ENCODE measurements at places on chromosomes 3 and 15.

DNA sequence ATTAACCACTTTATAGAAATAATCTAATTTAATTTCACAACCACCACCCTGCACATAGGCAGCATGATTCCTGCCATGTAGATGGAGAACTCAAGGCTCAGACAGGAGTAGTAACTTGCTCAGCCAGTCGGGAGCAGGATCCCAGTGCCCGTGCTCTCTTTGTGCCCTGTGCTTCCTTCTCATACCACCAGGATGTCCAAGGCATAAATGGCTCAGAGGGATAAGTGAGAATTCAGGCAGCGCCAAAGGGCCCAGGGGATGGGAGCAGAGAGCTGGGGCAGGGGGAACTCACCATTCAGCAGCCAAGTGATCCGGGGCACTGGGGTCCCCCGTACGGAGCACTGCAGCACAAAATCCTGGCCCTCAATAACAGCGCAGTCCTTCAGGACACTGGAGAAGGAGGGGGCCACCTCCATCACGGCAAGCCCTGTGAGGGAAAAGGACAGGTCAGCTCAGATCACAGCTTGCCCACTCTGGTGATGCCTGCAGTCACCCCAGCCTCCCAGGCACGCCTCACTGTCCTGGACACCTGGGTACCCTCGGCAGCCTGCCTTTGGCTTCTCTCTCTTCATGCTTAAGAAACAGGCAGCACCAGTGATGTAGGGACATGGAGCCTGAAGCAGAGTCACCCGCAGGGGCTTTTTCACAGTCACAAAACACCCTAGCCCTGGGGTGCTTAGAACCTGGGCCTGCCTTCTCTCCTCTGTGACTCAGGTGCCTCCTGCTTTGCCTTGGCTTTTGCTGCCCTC lies 141.0 kb upstream of the HACD2 start:
- no peak for DNase-seq

- DNase-seq: no peak
These were observed 2.5 kb downstream of the OR5K2 start for GRCh38 chr3:98500019-98500418.

DNA sequence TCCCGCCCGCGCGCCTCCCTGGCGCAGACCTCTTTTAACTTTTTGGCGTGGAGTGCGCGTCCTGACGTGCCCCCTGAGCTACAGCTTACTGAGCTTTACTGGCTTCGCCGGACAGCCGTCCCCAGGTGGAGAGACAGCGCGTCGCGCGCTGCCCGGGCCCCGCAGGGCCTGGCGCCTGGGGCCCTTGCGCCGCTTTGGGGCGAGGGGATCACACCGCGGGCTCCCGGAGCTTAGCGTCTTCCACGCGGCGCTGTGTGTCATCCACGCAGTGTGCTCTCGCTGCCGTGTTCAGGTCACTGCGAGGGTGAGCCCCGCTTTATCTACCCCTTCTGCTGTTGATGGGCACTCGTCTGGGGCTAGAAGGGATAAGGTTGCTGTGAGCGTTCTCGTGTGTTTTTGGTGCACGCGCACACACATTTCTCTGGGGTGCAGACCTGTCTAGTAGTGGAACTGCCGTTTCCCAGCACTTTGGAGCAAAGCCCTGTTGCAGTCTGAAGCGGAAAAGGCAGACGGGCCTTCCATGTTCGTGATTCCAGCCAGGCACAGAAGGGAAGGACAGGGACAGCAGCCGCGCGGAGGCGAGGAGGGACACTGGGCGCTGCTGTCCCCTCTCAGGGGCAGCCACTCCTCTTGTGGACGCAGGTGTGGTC lies 33.1 kb upstream of the ALDH1L1 start:
- no peak for DNase-seq

- no peak for DNase-seq
These were observed 36.1 kb downstream of the LSM3 start for GRCh38 chr3:14214764-14215163.

- DNase-seq: no peak
These were observed 310.7 kb downstream of the RBMS3 start for GRCh38 chr3:29591579-29591978.

DNA sequence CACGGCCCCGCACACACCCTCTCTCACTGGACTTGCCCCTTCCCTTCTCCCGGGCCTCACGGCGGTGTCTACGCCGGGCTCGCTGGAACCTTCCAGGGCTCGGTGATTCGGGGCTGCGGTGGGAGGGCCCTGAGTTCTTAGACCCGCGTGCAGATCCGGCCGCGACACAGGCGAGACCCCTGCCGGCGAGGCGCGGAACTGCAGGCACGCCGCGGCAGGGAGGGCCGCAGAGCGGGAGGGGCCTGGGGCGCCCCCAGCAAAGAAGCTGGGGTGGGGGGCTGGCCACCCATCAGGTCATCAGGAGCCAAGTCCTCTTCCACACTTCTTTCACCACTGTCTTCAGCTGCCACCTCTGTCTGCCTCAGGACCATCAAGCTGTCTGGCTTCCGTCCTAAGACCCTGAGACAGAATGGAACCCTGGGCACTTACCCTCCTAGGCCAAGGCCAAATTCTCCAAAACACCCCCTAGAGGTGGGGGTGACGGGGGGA lies 164.5 kb downstream of the XXYLT1 start:
- DNase-seq: peak; percentile 69

DNA sequence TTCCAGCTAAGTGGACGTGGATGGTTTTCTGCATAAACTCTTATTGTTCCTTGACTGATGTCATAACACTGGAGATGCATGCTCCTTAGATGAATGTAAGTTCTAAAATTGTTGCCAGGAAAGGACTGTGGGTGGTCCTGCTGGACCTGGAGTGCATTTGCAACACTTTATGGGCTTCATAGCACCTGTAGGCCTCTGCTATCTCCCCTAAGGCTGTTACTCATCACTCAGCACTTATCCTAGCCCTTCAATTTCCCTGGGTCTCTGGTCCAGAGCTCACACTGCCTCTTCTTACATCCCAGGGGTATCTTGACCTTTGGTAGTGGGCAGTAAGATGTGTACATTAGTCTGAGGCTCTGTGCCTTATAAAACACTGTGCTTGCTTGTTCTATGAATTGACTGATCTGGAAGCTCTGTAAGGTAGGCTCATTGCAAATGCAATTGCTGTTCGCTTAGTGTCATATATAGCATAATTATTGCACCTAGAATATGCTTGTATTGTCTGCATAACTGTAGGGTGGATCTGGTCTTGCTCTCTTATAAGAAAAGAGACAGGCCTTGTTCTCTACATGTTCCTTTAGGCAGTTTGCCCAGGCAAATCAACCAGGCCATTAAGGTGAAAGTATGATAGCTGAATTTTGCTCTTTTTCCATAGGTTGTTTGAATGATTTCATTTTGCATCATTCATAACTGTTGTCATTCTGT lies 35.8 kb downstream of the SLCO3A1 start:
- no peak for DNase-seq

DNA sequence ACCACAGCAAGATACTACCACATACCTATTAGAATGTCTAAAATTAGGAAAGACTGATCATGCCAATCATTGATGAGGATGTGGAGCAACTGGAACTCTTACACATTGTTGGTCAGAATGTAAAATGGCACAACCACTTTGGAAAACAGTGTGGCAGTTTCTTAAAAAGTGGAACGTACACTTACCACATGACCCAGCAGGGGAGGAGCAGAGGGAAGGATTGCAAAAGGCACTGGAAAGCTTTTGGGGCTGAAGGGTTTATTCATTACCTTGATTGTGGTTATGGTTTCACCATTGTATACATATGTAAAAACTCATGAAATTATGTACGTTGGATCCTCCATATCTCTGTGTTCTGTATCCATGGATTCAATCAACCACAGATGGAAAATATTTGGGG lies 3.3 kb upstream of the EHD4 start:
- DNase-seq: peak; percentile 52

- DNase-seq: no peak
These were observed 62.2 kb downstream of the SOX2 start for GRCh38 chr3:181773921-181774320.

- DNase-seq: peak; percentile 55
These were observed 40.7 kb upstream of the BSN start for GRCh38 chr3:49513494-49514124.
